ENCODE measurements at places on chromosomes 2 and 18.
A peak's percentile ranks its signal among the peaks of the same experiment; 100 is the strongest.

DNA sequence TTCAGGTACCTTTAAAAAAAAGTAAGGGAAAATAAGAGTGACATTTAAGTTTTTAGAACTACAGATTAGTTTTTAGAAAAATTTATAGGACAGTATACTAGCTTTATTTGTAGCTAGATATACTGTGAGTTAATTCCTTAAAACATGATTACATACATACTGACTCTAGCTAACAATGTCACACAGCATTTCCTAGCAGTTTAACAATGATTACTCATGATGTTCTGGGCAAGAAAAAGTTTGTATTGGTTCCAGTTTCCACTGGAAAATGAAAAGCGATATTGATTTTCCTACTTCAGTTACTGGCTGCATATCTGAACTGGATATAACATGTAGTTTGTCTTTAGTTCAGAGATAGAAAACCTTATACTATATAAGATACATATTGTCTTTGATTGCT, 19.4 kb downstream of the SLC39A6 start:
- DNase-seq, result no peak

DNA sequence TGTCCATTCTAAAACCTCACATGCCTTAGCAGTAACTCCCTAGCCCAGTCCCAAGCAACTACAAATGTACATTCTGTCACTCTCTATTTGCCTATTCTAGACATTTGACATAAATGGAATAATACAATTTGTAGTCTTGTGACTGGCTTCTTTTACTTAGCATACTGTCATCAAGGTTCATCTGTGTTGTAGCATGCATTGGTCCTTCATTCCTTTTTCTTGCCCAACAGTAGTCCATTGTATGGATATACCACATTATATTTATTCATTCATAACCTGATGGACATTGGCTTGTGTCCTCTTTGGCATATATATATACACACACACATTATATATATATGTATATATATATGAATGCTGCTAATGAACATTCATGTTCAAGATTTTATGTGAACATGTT, 2.2 kb upstream of the MFSD2B start:
- DNase-seq, result no peak

- DNase-seq, result no peak
Observed at GRCh38 chr2:190576573-190576972, 42.1 kb upstream of the NEMP2 start.

GRCh38 chr2:28979576-28980366, 1.3 kb upstream of the TOGARAM2 start:
- no peak for DNase-seq

DNA sequence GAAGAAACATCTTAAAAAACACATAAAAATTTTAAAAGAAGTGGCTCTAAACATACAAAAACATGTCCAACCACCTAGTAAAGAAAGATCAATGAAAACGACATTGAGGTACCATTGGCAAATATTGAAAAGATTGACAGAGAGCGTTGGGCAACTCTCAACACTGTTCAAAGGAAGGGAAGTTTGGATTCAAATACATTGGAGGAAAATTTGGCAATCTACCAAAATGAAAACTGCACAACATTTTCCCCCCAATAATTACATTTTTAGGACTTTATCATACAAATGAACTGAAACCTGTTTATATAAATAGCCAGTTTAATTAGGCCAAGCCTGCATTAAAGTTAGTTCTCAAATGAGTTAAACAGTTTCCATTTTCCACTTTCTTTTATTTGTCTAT, 758.9 kb downstream of the NRXN1 start:
- DNase-seq, result no peak

GRCh38 chr2:23409248-23409647, 24.3 kb downstream of the KLHL29 start:
- no peak for DNase-seq

- no peak for DNase-seq
Observed at GRCh38 chr2:189534854-189535832, 45.4 kb downstream of the SLC40A1 start.

DNA sequence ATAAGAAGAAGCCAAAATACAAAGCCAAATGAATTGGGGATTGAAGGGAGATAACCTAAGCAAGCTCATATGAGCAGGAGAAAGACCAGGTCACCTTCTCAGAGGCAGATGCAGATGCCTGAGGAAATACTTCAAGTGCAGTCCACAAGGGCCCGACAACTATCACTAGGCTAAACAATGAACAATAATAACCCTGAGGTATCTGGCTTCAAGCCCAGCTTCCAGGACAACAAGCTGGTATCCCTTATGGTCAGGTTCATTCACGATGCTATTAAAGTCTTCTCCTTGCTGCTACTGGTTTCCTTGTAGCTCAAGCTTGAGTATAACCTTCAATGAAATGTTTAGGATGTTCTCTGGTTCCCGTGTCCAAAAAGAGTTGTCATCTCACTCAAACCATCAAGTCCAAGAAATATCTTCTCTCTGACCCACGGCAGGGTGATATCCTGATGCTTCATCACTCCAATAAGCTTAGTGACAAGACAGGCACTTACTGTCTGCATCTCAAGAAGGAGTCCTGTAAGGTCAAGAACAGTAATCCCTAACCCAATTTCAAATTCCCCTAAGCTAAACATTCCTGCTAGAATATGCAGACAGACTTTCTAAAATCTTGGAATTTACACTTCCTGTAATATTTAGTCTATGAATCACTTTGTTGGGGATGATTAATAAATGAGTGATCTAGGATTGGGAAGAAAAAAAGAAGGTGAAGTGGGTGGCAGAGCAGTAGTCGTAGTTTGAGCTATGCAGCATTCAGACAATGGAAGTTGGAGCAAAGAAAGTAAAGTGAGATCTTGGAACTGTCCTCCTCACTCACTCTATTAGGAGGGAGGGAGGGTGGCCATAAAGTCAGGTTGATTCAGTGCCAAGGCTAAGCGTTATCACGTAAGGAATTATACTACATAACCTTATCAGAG, 33.1 kb downstream of the CHN1 start:
- no peak for DNase-seq

GRCh38 chr18:28905509-28905908, 728.6 kb upstream of the CDH2 start:
- DNase-seq, result no peak

DNA sequence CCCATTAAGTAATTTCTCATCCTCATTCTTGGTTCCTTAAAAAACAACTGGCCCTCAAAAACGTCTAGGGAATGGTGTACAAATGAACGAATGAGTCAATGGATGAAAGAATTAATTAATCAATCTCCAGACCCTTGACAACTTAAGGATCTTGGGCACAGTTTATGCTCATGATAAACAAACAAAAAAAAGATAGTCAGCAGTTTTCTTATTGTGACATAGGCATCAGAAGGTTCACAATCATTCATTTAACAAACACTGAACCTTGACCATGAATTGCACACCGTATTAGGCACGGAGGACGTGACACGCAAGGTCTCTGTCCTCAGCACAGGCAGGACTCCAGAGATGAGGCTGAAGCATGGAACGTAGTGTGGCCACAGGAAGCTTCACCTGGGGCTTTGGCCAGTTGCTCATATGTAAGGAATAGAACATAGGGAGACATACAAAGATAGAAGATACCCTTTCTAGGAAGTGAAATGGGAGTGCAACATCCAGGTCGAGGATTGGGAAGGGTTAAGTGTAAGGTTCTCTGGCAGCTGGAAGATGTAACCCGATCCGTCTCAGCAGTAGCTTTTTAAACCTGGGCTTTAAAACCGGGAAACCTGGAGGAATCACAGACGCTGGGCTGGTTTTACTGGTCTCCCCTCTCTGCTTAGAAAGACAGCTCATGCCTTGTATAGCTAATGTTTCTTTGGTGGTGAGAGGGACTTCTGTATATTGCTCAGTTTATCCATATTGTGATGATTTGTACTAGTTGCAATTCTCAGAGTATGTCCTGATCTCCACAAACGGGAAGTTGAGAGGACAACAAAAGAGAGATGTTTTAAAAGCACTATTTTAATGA, 8.9 kb upstream of the LTBP1 start:
- no peak for DNase-seq

DNA sequence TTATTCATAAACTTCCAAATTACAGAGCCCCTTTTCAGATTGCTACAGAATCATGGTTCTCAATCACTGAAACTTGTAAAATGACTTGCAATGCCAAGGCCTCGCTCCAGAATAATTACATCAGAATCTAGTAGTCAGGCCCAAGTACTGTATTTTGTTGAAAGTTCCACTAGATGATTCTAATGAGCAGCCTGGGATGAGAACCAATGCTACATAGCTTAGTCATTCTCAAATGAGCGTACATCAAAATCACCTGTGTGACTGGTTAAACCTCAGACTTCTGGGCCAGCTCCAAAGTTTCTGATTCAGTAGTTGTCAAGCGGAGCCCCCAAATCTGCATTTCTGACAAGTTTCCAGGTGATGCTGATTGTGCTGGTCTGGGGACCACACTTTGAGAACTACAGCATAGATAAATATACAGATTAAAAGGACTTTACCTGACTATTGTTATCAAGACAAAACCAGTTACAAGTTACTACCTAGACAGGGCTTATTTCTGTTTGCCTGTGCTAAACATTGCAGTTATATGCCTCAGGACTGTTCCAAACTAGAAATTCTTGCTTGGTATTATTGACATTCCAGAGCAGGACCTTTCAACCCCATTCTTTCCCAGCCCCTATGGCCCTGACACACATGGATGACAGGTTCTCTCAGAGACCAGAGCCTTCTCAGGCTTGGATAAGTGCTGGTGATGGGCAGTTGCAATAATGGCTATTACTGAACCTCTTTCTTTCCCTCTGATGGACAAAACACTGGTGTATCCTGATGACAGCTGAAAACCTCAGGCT, 83.1 kb downstream of the UPP2 start:
- no peak for DNase-seq

- DNase-seq, result peak; percentile 29
Observed at GRCh38 chr2:200509235-200509611, 645 bp downstream of the KCTD18 start.

GRCh38 chr2:40189881-40190280, 262.0 kb downstream of the SLC8A1 start:
- DNase-seq, result no peak

DNA sequence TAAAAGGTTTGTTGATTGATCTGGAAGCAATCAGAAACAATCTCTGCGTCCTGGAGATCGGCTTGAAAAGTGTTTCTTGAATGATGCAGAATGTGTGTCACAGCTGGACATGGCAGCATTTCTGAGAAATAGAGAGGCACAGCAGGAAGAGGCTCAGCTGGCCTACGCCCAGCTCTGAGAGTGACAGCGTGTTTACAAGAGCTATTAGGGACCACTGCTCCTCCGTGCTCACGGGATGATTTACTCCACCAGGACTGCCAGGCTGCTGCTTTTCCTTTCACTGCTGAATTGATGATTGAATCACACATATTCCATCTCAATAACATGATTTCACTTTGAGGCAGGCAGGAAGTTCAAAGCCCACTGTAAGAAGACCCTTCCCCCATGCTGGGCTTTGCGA, 62.8 kb downstream of the GALNT14 start:
- DNase-seq, result no peak

DNA sequence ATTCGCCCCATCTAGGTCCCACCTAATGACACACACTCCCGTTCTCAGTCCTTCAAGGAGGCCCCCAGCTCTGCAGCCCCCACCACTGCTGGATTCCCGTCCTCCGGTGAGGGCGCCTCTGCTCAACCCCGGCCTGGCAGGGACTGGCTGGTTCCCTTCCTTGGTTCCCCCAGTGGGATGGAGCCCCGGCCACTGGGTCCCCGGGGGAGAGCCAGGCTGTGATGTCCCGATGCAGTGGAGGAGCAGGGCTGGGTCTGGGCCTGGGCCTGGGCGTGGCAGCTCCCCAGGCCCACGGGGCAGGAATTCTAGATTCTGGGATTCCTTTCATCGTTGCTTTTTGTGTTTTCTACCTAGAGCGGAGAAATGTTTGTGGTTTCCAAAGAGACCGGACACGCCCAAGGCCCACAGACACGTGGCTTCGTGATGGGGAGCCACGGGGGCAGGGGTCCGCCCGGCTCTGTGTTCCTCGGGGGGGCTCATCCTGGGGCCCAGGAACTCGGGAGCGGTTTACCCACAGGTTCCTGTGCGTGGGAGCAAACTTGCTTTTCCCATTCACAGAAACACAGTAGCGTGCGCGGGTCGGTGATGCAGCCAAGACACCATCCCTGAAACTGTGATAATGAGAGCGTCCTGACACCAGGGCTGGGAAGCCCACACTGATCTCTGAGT, 67.0 kb downstream of the SLC66A2 start:
- DNase-seq, result no peak

- DNase-seq, result no peak
Observed at GRCh38 chr2:61326423-61326822, 144.5 kb downstream of the USP34 start.

DNA sequence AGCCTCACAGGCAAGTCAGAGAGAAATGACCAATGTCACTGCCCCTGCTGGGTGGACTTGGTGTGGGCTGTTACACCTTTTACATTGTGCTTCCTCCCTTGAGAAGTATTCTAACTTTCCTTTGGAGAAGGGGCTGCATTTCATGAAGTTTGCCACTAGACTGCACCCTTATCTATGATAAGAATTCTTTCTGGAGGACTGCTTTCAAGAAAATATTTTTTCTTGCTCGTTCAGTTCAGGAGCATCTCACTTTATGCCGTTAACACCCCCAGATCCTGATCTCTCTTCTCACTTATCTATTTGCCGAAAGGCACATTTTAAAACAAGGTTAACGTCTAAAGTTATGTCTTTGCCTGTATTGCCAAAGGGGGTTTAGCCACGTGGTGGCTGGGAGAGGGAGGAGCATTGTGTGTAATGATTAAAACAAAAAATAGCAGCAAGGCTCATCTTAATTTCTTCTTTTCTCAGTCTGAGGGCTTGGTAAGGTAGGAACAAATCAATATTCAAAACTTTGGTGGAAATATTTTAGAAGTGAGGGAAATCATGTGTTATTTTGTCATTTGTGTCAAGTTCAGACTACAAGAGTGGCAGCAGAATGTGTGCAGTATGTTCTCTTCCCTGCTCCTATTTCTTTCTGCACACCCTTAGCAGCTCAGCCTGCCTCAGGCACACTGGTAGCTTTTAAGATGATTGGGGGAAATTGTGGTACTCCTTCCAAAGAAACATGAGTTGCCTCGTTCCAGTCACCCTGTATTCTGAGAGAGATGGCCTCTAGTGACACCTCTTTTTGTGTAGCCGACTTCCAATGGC, 1.6 kb upstream of the IGFBP5 start:
- no peak for DNase-seq

GRCh38 chr2:7428454-7429204, 511.4 kb downstream of the RNF144A start:
- DNase-seq, result no peak

DNA sequence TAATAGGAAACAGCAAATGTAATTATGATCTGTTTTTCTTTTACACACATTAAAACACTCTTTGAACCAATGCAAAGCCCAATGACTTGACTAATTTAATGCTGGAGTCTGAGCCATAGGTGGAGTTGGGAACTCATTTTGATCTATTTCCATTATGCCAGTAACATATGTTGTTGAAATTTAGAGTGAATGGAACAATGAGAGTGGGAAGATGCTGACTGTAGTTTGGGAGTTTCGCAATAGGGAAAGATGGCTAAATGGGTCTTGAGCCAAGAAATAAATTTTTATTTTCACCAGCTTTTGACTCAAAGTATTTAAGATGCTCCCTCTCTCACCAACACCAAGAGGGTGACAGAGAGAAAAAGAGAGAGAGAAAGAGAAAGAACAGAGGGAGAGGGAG, 246.7 kb downstream of the DLGAP1 start:
- DNase-seq, result no peak

GRCh38 chr2:58535990-58536389, 294.9 kb upstream of the FANCL start:
- no peak for DNase-seq
